Liver (tissue), 10 donors: ENCODE measurements at places on chromosomes 11 and 22.

GRCh38 chr11:69260622-69261021 is 33.3 kb upstream of the MYEOV start:
- H3K27ac ChIP-seq: no peak overlapping the region
- no peaks in the 10 kb centered on the region for H3K4me1 ChIP-seq
- no peaks in the 10 kb centered on the region for H3K27me3 ChIP-seq
- no peak for DNase-seq

DNA sequence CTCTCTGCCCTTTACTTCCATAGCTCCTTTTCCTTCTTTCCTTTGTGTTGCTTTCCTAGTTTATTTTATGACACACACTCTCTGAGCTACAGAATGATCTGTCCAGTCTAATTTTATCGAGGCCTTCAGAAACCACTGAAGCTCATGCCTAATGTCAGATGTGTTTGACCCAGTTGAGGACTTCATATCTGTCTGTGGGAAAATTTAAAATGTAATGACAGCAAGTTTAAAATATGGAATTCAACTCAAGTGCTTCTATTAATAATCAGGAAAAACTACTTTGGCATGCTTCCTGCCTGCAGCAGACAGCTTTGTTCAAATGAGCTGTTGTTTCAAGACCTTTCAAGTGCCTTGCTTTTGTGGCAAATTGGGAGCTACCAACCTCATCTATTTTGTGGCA is 261.8 kb upstream of the MTNR1B start:
- no peak overlapping the region for H3K4me3 ChIP-seq
- H3K27ac ChIP-seq: no peak overlapping the region
- no peak for DNase-seq
- H3K4me1 ChIP-seq: no peaks in the 10 kb centered on the region

- no peaks in the 10 kb centered on the region for H3K27me3 ChIP-seq
- DNase-seq: peak; percentile 17
- no peaks in the 10 kb centered on the region for H3K36me3 ChIP-seq
- H3K4me1 ChIP-seq: no peaks in the 10 kb centered on the region
- no peak overlapping the region for H3K4me3 ChIP-seq
Measured at GRCh38 chr11:69238573-69239351, 55.2 kb upstream of the MYEOV start.

DNA sequence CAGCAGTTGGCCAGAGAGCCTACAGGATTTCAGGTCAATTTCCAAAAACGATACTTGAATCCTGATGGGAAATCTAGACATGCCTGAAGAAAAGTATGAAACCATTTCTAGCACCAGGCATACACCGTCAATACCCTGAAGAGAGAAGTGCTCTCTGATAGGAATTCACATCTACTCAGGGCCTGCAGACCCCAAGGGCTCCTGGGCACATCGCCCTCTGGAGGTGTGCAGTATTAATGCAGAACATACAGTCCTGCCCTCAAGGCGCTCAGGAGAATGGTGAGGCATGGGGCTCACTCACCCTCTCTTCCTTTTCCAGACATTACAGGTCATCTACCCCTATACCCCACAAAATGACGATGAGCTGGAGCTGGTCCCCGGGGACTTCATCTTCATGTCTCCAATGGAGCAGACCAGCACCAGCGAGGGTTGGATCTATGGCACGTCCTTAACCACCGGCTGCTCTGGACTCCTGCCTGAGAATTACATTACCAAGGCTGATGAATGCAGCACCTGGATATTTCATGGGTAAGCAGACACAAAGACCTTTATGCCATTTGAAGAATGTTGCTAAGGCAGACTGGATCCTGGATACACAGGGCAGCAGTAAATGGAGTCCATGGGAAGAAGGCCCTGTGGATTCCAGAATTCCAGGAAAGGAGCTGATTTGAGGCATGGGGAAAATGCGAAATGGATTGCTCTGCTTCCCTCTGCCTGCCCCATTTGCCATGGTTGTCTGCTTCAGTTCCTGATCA is 49.3 kb upstream of the CRTAM start:
- no peaks in the 10 kb centered on the region for H3K27me3 ChIP-seq
- H3K4me3 ChIP-seq: no peak overlapping the region
- H3K4me1 ChIP-seq: no peaks in the 10 kb centered on the region
- H3K36me3 ChIP-seq: peaks cover 3% of the 10 kb centered on the region
- no peak overlapping the region for H3K27ac ChIP-seq
- DNase-seq: no peak

GRCh38 chr22:20429254-20430100 is 8.1 kb downstream of the SCARF2 start:
- no peak overlapping the region for H3K27ac ChIP-seq
- no peaks in the 10 kb centered on the region for H3K36me3 ChIP-seq
- H3K4me3 ChIP-seq: no peak overlapping the region
- H3K4me1 ChIP-seq: peaks cover 27% of the 10 kb centered on the region
- H3K27me3 ChIP-seq: peaks cover 3% of the 10 kb centered on the region
- peak; percentile 82 for DNase-seq

- H3K4me1 ChIP-seq: peaks cover 33% of the 10 kb centered on the region
- H3K27ac ChIP-seq: peak overlapping the region; percentile 31
- no peak for DNase-seq
- H3K4me3 ChIP-seq: no peak overlapping the region
- no peaks in the 10 kb centered on the region for H3K27me3 ChIP-seq
- no peaks in the 10 kb centered on the region for H3K36me3 ChIP-seq
Measured at GRCh38 chr11:62399878-62400266, 19.0 kb upstream of the SCGB1A1 start.

- no peak overlapping the region for H3K27ac ChIP-seq
- no peak overlapping the region for H3K4me3 ChIP-seq
- DNase-seq: no peak
- H3K27me3 ChIP-seq: no peaks in the 10 kb centered on the region
- H3K36me3 ChIP-seq: no peaks in the 10 kb centered on the region
- no peaks in the 10 kb centered on the region for H3K4me1 ChIP-seq
Measured at GRCh38 chr11:104614961-104615360, 283.3 kb downstream of the CASP12 start.

- no peaks in the 10 kb centered on the region for H3K27me3 ChIP-seq
- H3K27ac ChIP-seq: no peak overlapping the region
- no peak overlapping the region for H3K4me3 ChIP-seq
- DNase-seq: no peak
- no peaks in the 10 kb centered on the region for H3K36me3 ChIP-seq
Measured at GRCh38 chr11:69287968-69288882, 5.7 kb upstream of the MYEOV start.

GRCh38 chr11:82864268-82864667 is 36.0 kb downstream of the PRCP start:
- H3K27ac ChIP-seq: no peak overlapping the region
- no peaks in the 10 kb centered on the region for H3K27me3 ChIP-seq
- H3K36me3 ChIP-seq: no peaks in the 10 kb centered on the region
- peaks cover 3% of the 10 kb centered on the region for H3K4me1 ChIP-seq
- DNase-seq: no peak
- H3K4me3 ChIP-seq: no peak overlapping the region

DNA sequence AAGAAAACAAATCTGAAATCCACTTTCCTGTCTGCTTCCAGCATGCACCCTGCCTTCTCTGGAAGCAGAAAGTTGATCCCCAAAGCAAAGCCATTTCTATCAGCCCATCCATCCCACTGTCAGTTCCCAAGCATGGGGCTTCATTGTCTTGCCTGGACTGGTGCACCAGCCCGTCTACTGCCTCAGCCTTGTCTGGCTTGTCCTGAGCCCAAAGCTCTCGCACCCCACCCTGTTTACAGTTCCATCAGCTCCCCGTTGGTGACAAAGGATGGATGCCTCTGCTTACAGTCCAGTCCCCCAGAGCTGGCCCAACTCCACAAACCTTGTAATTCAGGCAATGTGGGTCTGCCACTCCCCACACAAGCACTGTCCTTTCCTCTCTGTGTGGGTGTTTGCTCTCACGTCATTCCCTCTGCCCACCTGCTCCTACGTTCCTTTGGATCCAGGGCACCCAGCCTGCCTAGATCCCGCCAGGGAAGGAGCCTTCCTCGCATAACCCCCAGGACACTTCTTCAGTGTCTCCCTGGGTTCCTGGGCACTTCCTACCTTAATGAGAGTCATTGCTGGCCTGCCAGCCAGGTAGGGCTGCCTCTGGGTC is 38.8 kb downstream of the FBLN1 start:
- no peaks in the 10 kb centered on the region for H3K4me1 ChIP-seq
- no peak for DNase-seq
- H3K36me3 ChIP-seq: no peaks in the 10 kb centered on the region
- no peaks in the 10 kb centered on the region for H3K27me3 ChIP-seq
- no peak overlapping the region for H3K4me3 ChIP-seq

GRCh38 chr22:23263651-23264555 is 83.6 kb downstream of the BCR start:
- no peaks in the 10 kb centered on the region for H3K36me3 ChIP-seq
- H3K27ac ChIP-seq: peak overlapping the region; percentile 91
- H3K4me1 ChIP-seq: peaks cover 11% of the 10 kb centered on the region
- H3K27me3 ChIP-seq: no peaks in the 10 kb centered on the region
- no peak for DNase-seq

DNA sequence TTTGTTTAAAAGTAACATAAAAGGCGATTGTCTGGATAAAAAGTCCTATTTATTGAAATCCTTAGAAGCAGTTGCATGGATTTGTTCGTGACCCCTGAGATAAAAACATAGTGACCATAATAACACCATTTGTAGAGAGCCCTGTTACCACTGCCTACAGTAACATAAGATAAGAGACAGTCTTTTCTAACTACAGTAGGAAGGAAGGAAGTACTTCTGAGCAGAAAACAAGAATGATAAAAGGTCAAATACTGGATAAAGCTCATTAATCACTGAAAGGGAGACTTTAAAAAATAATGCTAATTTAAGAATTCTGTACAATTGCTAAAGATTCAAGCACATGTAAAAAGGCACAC is 47.1 kb upstream of the SOX6 start:
- H3K36me3 ChIP-seq: no peaks in the 10 kb centered on the region
- no peak overlapping the region for H3K27ac ChIP-seq
- H3K4me3 ChIP-seq: no peak overlapping the region
- H3K27me3 ChIP-seq: no peaks in the 10 kb centered on the region

DNA sequence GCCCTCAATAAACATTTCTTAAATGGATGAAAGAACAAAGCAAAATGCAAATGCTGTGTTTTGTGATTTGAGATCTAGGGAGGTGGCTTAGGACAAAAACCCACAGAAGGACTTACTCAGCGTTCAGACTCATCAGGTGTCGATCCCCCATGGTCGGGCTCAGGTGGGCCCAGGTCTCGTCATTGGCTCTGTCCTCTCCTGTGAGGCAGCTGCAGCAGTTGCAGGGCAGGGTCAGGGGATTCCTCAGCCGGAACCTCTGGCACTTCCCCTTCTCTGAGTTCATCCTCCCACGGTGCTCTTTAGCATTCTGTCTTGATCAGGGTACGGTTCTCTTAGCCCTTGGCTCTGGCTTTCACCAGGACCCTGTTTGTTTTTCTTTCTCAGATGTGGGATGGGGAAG is 14.0 kb upstream of the ACR start:
- DNase-seq: no peak
- H3K27ac ChIP-seq: no peak overlapping the region
- no peak overlapping the region for H3K4me3 ChIP-seq

GRCh38 chr11:94997437-94997836 is 23.9 kb downstream of the KDM4D start:
- H3K27ac ChIP-seq: no peak overlapping the region
- H3K27me3 ChIP-seq: no peaks in the 10 kb centered on the region
- H3K4me1 ChIP-seq: no peaks in the 10 kb centered on the region
- no peaks in the 10 kb centered on the region for H3K36me3 ChIP-seq
- no peak overlapping the region for H3K4me3 ChIP-seq

DNA sequence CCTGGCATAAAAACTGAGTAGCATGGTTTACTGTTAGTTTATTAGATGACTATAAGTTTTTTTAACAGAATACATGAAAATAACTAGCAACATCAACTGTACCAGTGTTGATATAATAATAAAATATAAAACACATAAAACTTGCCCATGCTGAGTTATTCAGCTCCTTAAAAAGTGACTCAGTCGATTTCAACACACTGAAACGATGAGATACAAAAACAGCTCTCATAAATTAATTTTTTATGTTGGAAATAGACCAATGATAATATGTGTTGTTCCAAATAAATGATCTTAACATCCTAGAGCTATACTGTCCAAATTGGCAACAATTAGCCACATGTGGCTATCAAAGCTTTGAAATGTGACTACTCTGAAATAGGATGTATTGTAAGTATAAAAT is 15.9 kb downstream of the PDGFD start:
- H3K27me3 ChIP-seq: no peaks in the 10 kb centered on the region
- H3K4me3 ChIP-seq: no peak overlapping the region
- H3K4me1 ChIP-seq: no peaks in the 10 kb centered on the region
- no peaks in the 10 kb centered on the region for H3K36me3 ChIP-seq
- DNase-seq: no peak

- peak; percentile 75 for DNase-seq
- no peaks in the 10 kb centered on the region for H3K27me3 ChIP-seq
- peaks cover 4% of the 10 kb centered on the region for H3K4me1 ChIP-seq
Measured at GRCh38 chr11:32176223-32176934, 85.5 kb downstream of the RCN1 start.

- no peak overlapping the region for H3K4me3 ChIP-seq
- no peak overlapping the region for H3K27ac ChIP-seq
- H3K4me1 ChIP-seq: peaks cover 3% of the 10 kb centered on the region
- DNase-seq: no peak
Measured at GRCh38 chr11:96218006-96218405, 125.0 kb downstream of the MAML2 start.

- H3K4me1 ChIP-seq: no peaks in the 10 kb centered on the region
- H3K4me3 ChIP-seq: no peak overlapping the region
- DNase-seq: no peak
Measured at GRCh38 chr11:21653951-21654421, 538.9 kb upstream of the ANO5 start.

GRCh38 chr11:30938171-30938570 is 352.0 kb upstream of the MPPED2 start:
- H3K4me1 ChIP-seq: no peaks in the 10 kb centered on the region
- H3K27me3 ChIP-seq: no peaks in the 10 kb centered on the region

- H3K27ac ChIP-seq: no peak overlapping the region
- H3K36me3 ChIP-seq: no peaks in the 10 kb centered on the region
- no peak for DNase-seq
- H3K27me3 ChIP-seq: no peaks in the 10 kb centered on the region
- H3K4me1 ChIP-seq: peaks cover 2% of the 10 kb centered on the region
Measured at GRCh38 chr11:115548878-115549528, 44.8 kb upstream of the CADM1 start.

DNA sequence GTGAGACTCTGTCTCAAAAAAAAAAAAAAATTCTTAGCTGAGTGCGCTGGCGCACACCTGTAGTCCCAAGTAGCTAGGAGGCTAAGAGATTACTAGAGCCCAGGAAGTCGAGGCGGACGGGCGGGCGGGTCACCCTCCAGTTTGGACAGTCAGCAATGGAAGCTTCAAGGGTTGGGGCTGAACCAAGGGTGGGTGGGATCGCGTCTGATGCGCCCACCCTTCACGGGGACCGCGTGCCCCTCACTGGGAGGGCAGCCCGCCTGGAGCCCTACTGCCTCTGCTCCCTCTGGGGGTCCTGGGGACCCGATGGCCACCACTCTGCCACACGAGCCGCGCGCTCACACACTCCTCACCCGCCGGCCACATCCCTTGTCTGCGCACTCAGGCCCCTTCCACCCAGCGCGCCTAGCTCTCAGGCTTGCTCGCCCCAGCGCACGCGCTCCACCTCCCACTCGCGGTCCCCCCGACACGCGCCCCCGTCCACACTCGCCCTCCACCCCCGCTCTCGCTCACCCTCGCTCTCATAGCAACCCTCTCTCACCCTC is 494 bp downstream of the CHID1 start:
- peak overlapping the region; percentile 63 for H3K27ac ChIP-seq
- H3K36me3 ChIP-seq: no peaks in the 10 kb centered on the region
- peaks cover 1% of the 10 kb centered on the region for H3K4me1 ChIP-seq

GRCh38 chr22:50677493-50678217 is 5.0 kb downstream of the SHANK3 start:
- H3K4me1 ChIP-seq: peaks cover 14% of the 10 kb centered on the region
- DNase-seq: no peak
- H3K4me3 ChIP-seq: no peak overlapping the region
- H3K27me3 ChIP-seq: no peaks in the 10 kb centered on the region
